T-helper 2 cell (primary cell): ENCODE measurements at places on chromosomes 3 and 15.

DNA sequence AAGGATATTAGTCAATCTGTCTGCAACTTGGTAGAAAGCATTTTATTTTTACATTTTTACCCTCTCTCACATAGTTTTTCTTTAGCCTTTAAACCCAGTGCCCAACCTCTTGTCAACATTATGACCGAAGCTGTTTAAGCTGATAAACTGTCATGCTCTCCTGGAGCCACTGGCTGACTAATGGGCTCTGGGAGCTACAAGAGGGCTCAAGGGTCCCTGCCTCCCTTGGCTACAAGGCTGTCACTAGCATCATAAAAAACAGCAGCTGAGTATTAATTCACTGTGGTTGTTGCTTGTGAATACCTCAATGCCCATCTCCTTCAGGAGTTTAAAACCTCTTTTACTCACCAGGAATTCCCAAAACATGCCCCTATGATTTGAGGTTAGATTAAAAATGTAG, 237.9 kb downstream of the ZMAT3 start:
- DNase-seq = no peak

DNA sequence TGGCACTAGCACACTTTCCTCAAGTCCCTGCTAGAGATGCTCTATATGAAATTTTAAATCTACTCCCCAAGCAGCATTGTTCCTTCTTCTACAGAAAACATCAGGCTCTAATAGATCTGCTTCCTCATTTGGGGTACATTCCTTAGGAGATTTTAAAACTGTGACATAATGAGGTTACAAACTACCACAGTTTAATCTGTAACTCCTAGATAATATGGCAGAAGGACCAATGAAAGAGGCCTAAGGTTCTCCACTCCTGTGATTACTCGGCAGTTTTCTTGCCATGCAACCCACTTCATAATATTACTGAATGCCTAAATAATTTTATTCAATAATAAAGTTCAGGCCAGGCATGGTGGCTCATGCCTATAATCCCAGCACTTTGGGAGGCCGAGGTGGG, 16.1 kb downstream of the ZNF106 start:
- DNase-seq = no peak

- DNase-seq = no peak
Observed at GRCh38 chr3:151976211-151977050, 103.0 kb downstream of the SUCNR1 start.

- no peak for DNase-seq
Observed at GRCh38 chr15:64127521-64128270, 23.8 kb upstream of the SNX22 start.

- no peak for DNase-seq
Observed at GRCh38 chr15:96047255-96047931, 283.1 kb upstream of the NR2F2 start.

DNA sequence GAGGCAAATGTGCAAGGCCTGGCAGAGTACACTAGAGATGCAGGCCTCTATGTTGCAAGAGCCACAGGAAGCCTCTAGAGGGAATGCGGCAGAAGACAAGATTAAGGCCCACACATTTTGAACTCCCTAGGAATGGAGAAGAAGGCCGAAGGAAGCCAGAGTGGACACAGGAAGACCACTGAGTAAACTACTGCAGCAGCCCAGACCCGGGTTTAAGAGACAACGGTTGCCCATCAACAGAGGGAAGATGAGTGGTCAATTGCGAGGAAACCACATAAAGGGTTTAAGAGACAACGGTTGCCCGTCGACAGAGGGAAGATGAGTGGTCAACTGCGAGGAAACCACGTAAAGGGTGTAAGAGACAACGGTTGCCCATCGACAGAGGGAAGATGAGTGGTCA, 14.6 kb downstream of the CHSY1 start:
- no peak for DNase-seq

DNA sequence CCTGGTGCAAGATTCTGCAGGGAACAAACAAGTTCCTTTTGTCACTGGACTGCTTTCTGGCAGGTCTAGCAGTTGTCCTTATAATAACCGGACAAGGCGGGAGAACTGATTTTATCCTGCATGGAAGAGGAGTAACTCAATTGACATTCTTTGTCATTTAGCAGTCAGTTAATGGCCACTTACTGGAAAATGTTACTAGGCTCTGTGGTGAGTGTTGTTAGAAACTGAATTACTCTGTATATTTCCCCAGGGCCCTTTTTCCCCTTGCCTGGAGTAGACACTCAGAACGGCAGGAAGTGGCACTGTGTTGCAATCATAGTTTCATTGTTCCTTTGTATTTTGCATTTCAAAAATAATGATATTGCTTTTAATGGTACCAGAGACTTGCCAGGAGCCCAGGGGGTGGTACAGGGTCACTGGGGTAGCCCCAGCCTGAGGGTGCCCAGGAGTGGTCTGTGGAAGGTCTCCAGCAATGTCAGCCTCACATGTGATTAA, 318.6 kb upstream of the LRRFIP2 start:
- DNase-seq = no peak

GRCh38 chr15:28861031-28861534, 12.6 kb upstream of the GOLGA6L7 start:
- no peak for DNase-seq

- DNase-seq = no peak
Observed at GRCh38 chr3:186090901-186091300, 18.0 kb downstream of the ETV5 start.

GRCh38 chr15:77580996-77581682, 51.6 kb downstream of the LINGO1 start:
- no peak for DNase-seq

DNA sequence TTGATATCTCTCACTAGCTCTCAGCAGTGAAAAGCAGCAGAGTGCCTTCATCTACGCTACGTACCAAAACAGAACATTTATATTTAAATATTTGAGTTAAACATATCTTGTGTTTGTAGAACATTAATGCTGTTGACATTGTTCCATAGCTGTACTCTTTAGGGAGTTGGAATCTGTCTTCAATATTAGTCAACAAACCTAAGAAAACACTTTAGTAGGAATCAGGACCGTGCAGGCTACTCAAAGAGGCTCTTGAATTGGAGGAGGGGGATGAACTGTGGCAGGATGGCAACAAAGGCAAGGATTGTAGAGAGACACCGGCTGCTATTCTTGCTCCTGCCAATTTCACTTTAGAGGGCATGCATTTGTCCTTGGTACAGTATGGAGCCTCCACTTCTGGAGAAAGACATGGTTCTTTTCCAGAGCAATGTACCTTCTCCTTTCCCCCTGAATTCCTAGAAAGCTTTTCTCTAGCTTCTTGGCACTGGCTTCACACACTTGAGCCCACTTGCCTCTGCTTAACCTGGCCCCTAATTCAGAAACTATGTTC, 265.9 kb downstream of the CD47 start:
- no peak for DNase-seq

DNA sequence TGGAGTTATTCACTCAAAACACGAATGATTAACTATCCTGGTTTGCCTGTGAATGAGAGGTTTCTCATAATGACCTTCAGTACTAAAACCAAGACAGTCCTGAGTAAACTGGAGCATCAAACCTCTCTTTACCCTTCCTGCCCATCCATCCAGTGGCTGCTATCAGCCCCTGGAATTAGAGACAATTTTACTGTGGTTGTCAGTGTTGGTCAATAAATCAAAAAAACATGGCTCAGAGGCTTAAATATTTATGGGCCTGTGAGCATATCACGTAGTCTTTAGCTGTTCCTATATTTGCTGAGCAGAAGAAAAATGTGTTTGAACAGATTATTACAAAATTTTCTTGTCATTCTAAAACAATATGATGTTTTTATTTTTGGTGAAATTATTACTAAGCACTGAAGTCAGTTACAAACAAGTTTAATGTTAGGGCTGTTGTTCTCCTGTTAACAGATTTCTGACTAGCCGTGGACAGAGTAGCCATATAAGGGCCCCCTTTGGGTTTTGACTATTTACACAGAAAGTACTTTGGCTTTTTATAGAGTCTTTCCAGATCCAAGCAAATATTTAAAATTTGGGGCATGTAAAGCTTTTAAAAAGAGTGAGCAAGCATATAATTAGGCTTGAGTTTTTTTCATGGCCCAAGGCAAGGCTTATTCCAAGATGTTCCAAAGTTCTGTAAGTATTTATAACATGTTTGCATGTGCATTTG, 580.9 kb downstream of the DIPK2A start:
- DNase-seq = no peak

GRCh38 chr3:15223685-15224572, 17.9 kb downstream of the CAPN7 start:
- DNase-seq = no peak

DNA sequence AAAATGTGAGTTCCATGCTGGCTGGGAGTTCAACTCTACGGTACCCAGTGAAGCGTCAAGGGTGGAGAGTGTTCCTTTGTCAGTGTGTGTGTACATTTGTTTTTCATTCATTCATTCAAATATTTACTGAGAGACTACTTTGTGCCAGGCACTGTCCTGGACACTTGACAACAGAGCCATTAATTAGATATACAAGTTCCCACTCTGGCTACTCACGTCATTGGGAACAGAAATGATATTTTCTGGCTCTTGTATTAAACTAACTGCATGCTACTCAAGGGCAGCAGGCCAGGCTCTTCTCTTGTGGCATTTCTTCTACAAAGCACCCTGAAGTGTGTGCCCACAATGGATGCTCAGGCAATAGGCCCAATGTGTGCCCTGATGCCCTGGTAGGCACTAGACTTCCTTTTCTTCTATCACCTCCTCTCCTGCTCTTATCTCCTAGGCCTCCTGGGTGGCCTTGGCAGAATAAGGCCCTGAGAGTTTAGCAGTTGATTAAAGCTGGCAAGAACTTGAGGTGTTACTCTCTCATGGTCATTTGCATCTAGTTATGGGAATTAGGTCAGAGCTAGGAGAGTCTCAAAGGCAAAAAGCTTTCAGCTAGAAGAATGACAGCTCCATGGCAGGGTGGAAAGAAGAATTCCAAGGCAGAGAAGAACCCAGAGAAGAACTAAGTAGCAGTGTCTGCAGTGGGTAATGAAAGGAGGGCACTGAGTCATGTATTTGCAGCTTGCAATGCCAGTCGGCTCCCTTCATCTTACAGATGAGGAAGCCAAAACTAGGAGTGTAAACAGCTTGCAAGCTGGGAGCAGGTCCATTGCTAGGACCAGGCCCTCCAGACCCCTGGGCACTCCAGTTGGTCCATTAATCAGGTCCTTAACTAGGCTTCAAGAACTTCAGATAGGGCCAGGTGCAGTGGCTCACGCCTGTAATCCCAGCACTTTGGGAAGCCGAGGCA, 14.0 kb upstream of the SMAD3 start:
- DNase-seq = no peak

GRCh38 chr15:22945071-22945470, 35.1 kb downstream of the CYFIP1 start:
- no peak for DNase-seq

DNA sequence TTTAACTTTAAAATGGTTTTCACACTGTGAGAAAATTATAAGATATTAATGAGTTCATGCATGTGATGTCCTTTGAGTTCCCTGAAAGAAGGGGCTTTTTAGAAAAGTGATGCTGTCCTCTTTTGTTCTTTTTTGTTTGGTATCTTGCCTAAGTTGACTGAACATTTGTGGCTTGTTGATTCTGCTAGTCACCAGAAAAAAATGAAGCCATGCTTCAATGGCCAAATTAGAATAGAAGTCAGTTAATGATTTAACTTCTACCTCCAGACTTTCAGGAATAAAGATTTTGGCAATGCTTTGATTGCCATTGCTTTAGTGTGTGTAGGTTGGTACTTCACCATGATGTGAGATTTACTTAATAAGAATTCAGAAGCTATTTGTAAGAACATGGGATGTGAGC, 260.6 kb upstream of the NECTIN3 start:
- DNase-seq = no peak

DNA sequence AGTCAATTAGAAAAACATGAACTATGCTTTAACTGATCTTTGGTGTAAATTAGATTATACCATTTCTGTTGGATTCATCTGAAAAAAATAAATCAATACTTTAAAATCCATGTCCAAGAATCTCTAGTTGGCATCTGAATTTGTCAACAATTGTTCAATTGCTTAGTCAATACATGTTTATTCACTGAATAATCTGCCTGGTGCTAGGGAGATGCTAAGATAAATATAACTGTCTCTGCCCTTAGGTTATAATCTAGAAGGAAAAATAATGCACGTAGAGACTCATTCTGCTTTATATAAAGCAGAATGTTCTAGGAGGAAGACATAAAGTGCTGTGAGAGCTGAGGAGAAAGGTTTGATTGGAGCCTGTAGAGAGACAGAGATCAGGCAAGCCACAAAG, 537.2 kb upstream of the IL12A start:
- no peak for DNase-seq

- DNase-seq = no peak
Observed at GRCh38 chr3:42446111-42447050, 36.0 kb upstream of the LYZL4 start.

DNA sequence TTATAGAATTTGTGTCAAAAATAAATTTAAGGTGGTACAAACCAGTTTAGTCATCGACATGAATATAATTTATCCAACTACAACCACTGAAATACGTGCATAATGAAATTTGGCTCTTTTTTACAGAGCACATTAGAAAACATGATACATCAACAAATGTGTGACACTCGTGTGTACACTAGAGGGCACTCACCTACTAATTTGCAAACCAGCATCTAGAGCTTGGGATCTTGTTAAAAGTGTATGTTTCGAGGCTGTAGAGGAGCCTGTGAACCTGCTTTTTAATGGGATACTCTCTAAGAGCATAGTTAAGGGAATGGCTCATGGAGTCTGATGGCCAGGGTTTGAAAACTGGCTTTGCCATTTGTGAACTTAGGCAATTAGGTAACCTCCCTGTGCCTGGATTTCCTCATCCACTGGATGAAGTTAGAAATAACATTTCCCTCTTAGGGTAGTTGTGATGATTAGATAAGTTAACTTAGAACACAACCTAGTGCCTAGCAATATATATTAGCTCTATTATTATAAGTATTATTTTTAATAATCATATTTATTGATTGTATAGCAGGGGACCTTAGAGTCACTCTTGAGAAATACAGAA, 8.8 kb upstream of the CPOX start:
- peak; percentile 72 for DNase-seq

- no peak for DNase-seq
Observed at GRCh38 chr3:16472593-16472992, 40.9 kb downstream of the RFTN1 start.

GRCh38 chr3:66376568-66376967, 124.3 kb downstream of the LRIG1 start:
- DNase-seq = no peak

DNA sequence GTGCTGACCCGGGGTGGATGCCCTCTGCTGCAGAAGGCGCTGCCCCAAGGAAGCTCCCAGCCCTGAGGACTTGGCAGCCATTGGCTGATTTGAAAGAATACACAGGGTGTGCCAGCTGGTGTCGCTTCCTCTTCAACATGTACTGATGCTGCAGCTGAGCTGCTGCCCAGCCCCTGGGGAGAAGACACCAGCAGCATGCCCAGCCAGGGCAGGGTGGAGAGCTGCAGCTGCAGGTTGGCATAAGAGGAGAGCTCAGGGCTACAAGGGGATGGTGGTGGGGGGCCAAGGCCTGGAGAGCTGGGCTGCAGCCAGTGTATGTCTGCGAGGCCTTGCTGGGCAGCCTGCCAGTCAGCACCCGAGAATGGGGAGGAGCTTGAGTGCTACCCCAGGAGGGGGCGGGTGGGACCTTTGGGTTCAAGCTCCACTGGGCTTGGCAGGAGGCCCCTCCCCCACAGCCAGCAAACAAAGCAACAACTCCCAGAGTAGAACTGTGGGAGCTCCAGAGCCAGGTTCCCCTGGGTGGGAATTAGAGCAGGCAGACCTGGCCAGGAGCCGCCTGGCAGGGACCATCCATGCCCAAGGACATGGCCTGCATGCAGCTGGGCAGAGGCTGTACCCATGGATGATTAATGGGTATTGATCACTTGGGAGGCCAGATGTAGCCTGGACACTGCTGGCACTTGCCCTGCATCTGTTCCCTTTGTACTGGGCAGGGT, 9.2 kb upstream of the SEMA4B start:
- peak; percentile 79 for DNase-seq
